ENCODE measurements at places on chromosomes 6 and 20. TPM values are rescaled to one million over a fixed set of nuclear protein-coding genes. Genes with fewer than 3 reads are reported as not detected.

- no peak for DNase-seq
- H3K27me3 ChIP-seq, result peaks cover 6% of the 10 kb centered on the region
- no peak overlapping the region for H3K4me3 ChIP-seq
- no peaks in the 10 kb centered on the region for H3K4me1 ChIP-seq
- H3K36me3 ChIP-seq, result no peaks in the 10 kb centered on the region
These were observed 139.4 kb upstream of the HMGN3 start for GRCh38 chr6:79373880-79374279.

- H3K27ac ChIP-seq, result no peak overlapping the region
- H3K27me3 ChIP-seq, result no peaks in the 10 kb centered on the region
- H3K36me3 ChIP-seq, result no peaks in the 10 kb centered on the region
- DNase-seq, result no peak
These were observed 527.0 kb downstream of the CDH26 start for GRCh38 chr20:60485012-60485760.

DNA sequence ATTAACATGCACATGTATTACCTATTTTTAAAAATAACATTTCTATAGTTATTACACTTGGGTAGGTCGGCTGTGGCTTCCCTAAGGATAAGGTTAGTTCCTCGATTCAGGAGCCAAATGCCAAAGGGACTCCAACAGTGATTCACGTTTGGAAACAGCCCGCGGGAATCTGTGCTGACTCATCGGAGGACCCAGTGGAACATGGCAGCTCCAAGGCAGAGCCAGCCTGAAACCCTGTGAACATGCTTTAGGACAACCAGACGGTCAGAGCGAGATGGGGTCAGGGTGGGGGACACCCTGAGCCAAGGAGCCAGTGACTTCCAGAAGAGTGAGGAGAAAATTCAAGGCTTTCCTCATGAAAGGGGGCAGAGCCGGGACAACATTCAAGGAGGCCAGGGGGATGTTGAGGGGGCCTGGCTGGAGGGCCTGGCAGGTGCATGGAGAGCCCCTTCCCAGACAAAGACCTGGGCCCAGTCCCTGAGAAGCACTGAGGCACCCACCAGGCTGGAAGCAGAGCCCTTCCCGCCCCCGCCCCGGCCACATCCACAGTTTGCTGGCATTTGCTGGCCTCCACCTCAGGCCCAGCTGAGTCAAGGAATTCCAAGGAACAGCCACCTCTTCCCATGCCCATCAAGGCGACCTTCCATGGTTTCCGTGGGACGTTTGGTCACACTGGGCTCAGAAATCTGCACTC lies 133.2 kb downstream of the SNX5 start:
- peak overlapping the region; percentile 34 for H3K27ac ChIP-seq
- peaks cover 31% of the 10 kb centered on the region for H3K4me1 ChIP-seq
- no peak overlapping the region for H3K4me3 ChIP-seq
- DNase-seq, result peak; percentile 64
- H3K27me3 ChIP-seq, result no peaks in the 10 kb centered on the region

- H3K4me1 ChIP-seq, result no peaks in the 10 kb centered on the region
- no peak overlapping the region for H3K4me3 ChIP-seq
- no peaks in the 10 kb centered on the region for H3K27me3 ChIP-seq
- no peak for DNase-seq
These were observed 159.8 kb downstream of the PLCB1 start for GRCh38 chr20:8291873-8292272.

DNA sequence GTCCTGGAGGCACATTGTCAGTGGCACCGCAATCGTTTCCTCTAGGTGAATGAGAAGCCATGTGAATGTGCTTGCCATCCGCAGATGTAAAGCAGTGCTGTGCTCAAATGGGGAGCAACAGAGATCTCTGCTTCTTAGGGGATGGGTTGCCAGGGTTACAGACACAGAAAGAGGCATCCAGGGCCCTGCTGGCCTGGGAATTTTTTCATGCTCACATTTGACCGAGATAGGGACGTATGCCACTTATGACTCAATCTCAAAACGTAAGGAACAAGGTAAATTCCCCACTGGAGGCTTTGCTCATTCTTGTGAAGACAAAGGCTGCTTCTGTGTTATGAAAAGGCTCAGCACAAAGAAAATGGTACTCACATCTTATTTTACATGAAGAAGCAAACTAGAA lies 11.0 kb downstream of the C6orf118 start:
- no peaks in the 10 kb centered on the region for H3K36me3 ChIP-seq
- no peaks in the 10 kb centered on the region for H3K27me3 ChIP-seq
- no peak overlapping the region for H3K4me3 ChIP-seq
- no peak overlapping the region for H3K27ac ChIP-seq
- DNase-seq, result no peak
- no peaks in the 10 kb centered on the region for H3K4me1 ChIP-seq

- H3K4me1 ChIP-seq, result no peaks in the 10 kb centered on the region
- no peak within 1 kb of the TSS for H3K27ac ChIP-seq
- H3K36me3 ChIP-seq, result no peaks in the 10 kb centered on the region
- peaks cover 16% of the 10 kb centered on the region for H3K27me3 ChIP-seq
- H3K4me3 ChIP-seq, result no peak within 1 kb of the TSS
- no peak for DNase-seq
These were observed at the start of gene HLA-DQA1 for GRCh38 chr6:32637219-32637880. Gene HLA-DQA1, plus strand, starts transcription at chr6:32637406. Its CDS starts 53 bp downstream, at chr6:32637459.

DNA sequence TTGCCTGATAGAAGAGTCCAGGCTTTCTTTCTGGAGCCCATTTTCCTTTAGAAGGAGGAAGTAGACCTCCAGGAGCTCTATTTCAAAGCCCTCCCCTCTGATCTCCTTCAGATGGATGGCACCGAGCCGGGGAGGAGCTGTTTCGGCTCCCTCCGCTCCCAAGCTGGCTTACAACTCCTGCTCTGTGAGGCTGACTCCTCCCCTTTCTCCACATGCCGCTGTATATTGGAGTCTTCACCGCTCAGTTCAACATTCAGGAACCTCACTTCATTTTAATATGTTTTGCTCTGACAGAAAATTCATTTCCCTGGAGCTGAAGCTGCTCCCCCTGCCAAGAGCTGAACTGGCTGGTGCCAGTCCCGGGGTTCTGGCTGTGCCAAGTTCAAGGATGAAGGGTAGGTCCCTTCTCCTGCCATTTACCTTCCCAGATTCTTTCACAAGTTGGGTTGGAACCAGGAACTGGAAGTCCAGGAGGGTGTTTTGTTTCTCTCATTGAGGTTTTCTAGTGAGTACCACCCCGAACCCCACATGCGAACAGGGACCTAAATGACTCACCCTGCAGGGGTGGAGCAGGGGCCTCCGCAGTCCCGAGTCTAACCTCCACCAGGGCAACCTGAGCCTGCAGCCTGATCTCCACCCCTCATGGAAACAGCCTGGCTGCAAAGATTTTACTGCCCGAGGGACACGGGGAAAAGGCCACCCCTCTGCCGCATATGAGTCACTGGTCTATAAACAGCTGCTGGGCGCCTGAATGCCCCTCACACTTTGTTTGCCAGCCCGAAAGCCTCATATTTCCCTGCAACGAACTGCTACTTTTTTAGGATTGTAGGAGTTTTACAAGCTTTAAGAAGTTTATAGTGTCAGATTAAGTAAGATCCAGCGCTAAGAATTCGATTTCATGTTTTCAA lies 68.6 kb upstream of the FOXA2 start:
- H3K36me3 ChIP-seq, result no peaks in the 10 kb centered on the region
- no peak overlapping the region for H3K4me3 ChIP-seq

DNA sequence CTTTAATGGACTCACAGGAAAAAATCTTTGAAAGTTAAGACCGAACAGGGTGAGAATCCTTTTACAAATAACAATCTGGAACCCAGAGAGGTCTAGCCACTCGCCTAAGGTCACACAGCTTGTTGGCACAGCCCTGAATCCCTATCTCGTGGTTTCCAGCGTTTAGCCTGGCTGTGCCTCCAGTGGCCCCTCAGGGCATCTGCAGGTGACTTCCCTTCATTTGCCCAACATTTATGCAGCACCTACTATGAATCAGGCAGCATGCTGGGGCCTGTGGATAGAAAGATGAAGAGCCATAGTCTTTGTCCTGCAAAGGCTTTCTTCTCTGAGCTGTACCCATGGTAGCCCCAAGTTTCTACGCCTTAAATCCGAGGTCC lies 2.6 kb upstream of the NR2E1 start:
- H3K27me3 ChIP-seq, result peaks cover 59% of the 10 kb centered on the region
- no peak overlapping the region for H3K27ac ChIP-seq
- DNase-seq, result no peak
- H3K36me3 ChIP-seq, result no peaks in the 10 kb centered on the region
- peaks cover 21% of the 10 kb centered on the region for H3K4me1 ChIP-seq

- no peak overlapping the region for H3K27ac ChIP-seq
- H3K27me3 ChIP-seq, result peaks cover 3% of the 10 kb centered on the region
- peak; percentile 6 for DNase-seq
- no peak overlapping the region for H3K4me3 ChIP-seq
- no peaks in the 10 kb centered on the region for H3K36me3 ChIP-seq
These were observed 75.2 kb upstream of the GLP1R start for GRCh38 chr6:38973178-38974057.

DNA sequence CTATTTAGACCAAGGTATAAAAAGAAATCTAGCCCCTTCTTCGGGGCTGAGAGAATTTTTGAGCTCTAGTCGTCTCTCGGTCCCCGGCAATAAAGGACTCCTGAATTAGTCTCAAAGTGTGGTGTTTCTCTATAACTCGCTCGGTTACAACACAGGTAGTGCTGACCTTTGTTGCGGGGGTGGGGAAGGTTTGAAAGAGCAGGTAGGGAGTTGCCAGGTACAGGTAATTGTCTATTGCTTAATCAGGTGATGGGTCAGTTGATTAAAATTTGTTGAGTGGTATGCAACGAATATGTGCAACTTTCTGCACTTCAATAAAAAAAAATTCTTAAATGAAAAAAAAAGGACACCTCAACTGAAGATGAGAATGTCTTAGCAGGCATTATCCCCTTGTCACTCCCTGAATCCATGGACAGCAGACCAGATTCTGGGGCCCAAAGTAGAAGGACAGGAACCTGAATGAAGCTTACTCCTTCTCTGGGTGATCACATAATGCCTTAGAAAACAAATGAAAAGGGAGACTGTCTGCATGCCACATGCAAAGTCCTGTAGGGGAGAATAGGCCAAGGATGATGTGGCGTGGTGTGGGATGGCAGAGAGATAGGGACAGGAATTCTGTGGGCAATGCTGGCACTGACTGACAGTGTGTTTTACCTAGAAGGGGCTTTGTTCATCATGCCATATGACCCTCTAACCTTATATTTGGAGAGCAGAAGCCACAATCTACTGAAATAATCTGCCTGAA lies 157.6 kb upstream of the OLIG3 start:
- peaks cover 7% of the 10 kb centered on the region for H3K4me1 ChIP-seq
- H3K4me3 ChIP-seq, result no peak overlapping the region
- no peak overlapping the region for H3K27ac ChIP-seq
- DNase-seq, result no peak
- no peaks in the 10 kb centered on the region for H3K36me3 ChIP-seq

GRCh38 chr6:129842137-129842536 lies 19.0 kb downstream of the TMEM244 start:
- H3K27me3 ChIP-seq, result no peaks in the 10 kb centered on the region
- no peaks in the 10 kb centered on the region for H3K36me3 ChIP-seq
- peaks cover 24% of the 10 kb centered on the region for H3K4me1 ChIP-seq
- no peak for DNase-seq
- no peak overlapping the region for H3K4me3 ChIP-seq

Gene TDRD6
- total RNA-seq, result not detected

Gene OLIG3
- not detected for total RNA-seq

Gene SLC13A3
- total RNA-seq, result not detected

Gene WDR46
- total RNA-seq, result 123 TPM

All from SJSA1 (cell line).